Natural killer cell treated with Interleukin-12 subunit alpha and Interleukin-12 subunit beta and Interleukin-15 and Interleukin-18, amount 100 ng/mL, for 72 hours (primary cell): ENCODE measurements at places on chromosomes 11 and 22.

DNA sequence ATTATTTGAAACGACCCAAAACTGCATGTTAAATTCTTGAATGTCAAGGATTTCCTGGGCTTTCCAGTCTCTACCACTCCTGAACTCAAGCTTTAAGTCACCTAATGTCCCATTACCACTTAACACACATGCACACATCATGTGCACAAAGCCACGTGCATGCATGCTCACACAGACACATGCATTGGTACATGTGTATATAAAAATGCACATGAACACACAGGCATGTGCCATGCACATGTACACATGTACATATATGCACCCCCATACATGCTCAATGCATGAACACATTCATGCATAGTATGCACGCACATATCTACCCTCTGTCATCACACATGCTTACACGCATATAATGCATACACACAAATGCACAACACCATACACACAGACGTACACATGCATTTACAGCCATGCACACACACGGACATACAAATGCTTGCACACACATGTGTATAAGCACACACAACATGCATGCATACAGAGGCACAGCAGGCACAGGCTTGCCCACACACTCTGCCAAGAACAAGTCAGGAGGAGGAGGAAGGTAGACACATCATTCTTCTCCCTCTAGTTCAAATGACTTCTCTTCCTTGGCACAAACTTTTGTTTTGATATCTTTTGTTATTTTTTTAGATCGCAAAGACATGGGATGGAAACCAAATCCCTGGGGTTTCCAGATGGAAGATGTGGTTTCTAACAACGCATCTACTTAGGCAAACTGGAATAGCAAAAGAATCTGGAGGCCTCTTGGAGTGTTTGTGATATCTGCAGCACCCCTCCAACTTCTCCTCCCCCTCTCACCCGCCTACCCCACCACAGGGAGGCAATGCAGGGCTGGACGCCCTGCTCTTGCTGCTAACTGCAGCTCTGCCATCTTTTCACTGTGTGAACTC lies 24.6 kb downstream of the RASD2 start:
- no peak overlapping the region for H3K27ac ChIP-seq
- peaks cover 27% of the 10 kb centered on the region for H3K27me3 ChIP-seq
- no peak for DNase-seq
- H3K4me1 ChIP-seq, result no peaks in the 10 kb centered on the region

DNA sequence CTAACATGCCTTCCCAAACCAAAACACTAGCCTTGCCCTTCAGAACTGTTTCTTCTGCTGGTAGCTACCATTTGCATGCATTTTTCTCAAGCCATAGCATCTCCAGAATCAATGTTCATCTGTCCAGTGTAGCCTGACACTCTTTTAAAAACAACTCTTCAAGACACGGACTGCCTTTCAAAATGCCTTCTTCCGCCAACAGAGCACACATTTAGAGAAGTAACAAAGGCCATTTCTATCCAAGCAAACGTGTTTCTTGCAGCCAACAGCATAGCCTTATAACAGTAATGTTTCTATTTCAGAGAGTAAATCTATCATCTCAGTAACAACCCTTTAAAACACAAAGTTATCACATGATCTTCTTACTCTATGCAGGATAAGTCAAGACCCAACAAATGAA lies 143.3 kb upstream of the MTMR2 start:
- DNase-seq, result no peak
- H3K27me3 ChIP-seq, result no peaks in the 10 kb centered on the region
- H3K36me3 ChIP-seq, result no peaks in the 10 kb centered on the region
- no peak overlapping the region for H3K4me3 ChIP-seq
- H3K27ac ChIP-seq, result peak overlapping the region; percentile 0

- no peaks in the 10 kb centered on the region for H3K4me1 ChIP-seq
- no peaks in the 10 kb centered on the region for H3K36me3 ChIP-seq
- H3K27me3 ChIP-seq, result peaks cover 18% of the 10 kb centered on the region
- DNase-seq, result no peak
- H3K4me3 ChIP-seq, result no peak overlapping the region
Observed at GRCh38 chr11:127135256-127135655, 134.7 kb upstream of the KIRREL3 start.

- no peak overlapping the region for H3K27ac ChIP-seq
- no peak overlapping the region for H3K4me3 ChIP-seq
- DNase-seq, result peak; percentile 8
Observed at GRCh38 chr11:69825037-69825834, 6.0 kb upstream of the FGF3 start.
